ENCODE measurements at places on chromosomes 5 and 9. TPM values are rescaled to one million over a fixed set of nuclear protein-coding genes. Genes with fewer than 3 reads are reported as not detected.

DNA sequence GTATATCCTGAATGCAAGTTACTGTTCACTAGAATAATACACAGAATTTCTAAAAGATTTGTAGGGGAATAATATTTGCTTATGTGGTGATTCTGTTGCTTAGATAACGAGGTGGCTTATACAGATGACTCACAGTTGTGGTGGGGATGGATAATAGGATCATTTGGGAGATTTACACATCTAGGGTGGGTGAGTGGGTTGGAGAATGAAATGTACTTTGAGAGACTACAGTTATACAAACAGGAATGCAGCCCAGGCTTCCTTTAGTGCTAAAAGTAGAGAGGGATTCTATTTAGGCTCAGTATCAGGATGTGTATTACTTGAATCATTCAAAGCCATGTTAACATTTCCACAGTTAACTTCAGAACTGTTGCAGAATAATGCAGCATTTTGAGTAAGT is 1.8 kb downstream of the CTXN3 start:
- H3K4me1 ChIP-seq, result peaks cover 7% of the 10 kb centered on the region
- peak; percentile 30 for DNase-seq
- no peak overlapping the region for H3K27ac ChIP-seq
- H3K4me3 ChIP-seq, result no peak overlapping the region

Gene GABRG2
- total RNA-seq, result not detected

Gene FAM78A
- 0.54 TPM for total RNA-seq

DNA sequence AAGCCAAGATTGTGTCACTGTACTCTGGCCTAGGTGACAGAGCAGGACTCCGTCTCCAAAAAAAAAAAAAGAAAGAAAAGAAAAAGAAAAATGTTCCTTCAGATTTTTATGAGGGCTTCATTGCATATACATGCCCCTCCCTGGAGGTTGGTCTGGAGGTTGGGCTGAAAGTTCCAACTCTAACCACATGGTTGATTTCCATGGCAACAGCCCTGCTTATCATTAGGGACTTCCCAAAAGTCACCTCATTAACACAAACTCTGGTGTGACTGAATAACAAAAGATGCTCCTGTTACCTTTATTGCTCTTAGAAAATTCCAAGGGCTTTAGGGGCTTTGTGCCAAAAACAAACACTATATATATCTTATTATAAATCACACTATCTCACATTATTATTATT is 113.8 kb downstream of the TMC1 start:
- no peak for DNase-seq
- H3K4me3 ChIP-seq, result no peak overlapping the region

Gene GMCL2
- not detected for total RNA-seq

Gene TAF11L5
- total RNA-seq, result not detected

GRCh38 chr5:74767579-74767913 is 497 bp downstream of the NSA2 start:
- H3K4me1 ChIP-seq, result peaks cover 15% of the 10 kb centered on the region
- H3K36me3 ChIP-seq, result peaks cover 47% of the 10 kb centered on the region
- DNase-seq, result peak; percentile 53
- peak overlapping the region; percentile 92 for H3K27ac ChIP-seq
- no peaks in the 10 kb centered on the region for H3K27me3 ChIP-seq

Gene PCDHB7
- 0.29 TPM for total RNA-seq

GRCh38 chr9:117407436-117408022 is 7.3 kb downstream of the ASTN2 start:
- no peak for DNase-seq
- no peak overlapping the region for H3K27ac ChIP-seq
- no peak overlapping the region for H3K4me3 ChIP-seq
- H3K4me1 ChIP-seq, result no peaks in the 10 kb centered on the region
- H3K36me3 ChIP-seq, result no peaks in the 10 kb centered on the region
- no peaks in the 10 kb centered on the region for H3K27me3 ChIP-seq

GRCh38 chr5:464446-464842 is 21.5 kb downstream of the EXOC3 start:
- no peaks in the 10 kb centered on the region for H3K27me3 ChIP-seq
- no peak for DNase-seq
- no peak overlapping the region for H3K27ac ChIP-seq
- no peak overlapping the region for H3K4me3 ChIP-seq

Gene SLC6A18
- not detected for total RNA-seq

Gene TMC1
- not detected for total RNA-seq

Gene SPATA6L
- 5.5 TPM for total RNA-seq

DNA sequence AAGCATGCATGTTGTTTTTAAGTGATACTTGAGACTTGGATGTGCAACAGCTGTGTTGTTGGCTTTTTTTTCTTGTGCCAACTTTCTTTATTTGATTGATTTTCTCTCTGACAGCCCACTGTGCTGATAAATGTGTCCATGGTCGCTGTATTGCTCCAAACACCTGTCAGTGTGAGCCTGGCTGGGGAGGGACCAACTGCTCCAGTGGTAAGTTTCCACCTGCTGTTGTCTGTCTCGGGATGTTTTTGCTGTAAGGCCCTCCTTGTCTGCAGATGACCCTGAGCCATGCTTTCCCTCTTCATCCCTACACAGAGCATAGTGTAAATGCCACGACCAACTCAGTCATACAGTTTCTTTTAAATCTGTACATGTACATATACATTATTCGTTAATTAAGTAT is 79.2 kb downstream of the MEGF10 start:
- peaks cover 26% of the 10 kb centered on the region for H3K27me3 ChIP-seq
- H3K36me3 ChIP-seq, result no peaks in the 10 kb centered on the region
- no peak overlapping the region for H3K27ac ChIP-seq
- DNase-seq, result no peak
- peaks cover 16% of the 10 kb centered on the region for H3K4me1 ChIP-seq
- no peak overlapping the region for H3K4me3 ChIP-seq

GRCh38 chr9:113851873-113852272 is 24.2 kb upstream of the ZNF618 start:
- no peaks in the 10 kb centered on the region for H3K4me1 ChIP-seq
- no peaks in the 10 kb centered on the region for H3K27me3 ChIP-seq
- no peak overlapping the region for H3K4me3 ChIP-seq
- H3K27ac ChIP-seq, result no peak overlapping the region
- no peaks in the 10 kb centered on the region for H3K36me3 ChIP-seq

GRCh38 chr9:73168298-73168934 is 16.8 kb downstream of the ANXA1 start:
- peaks cover 11% of the 10 kb centered on the region for H3K4me1 ChIP-seq
- DNase-seq, result no peak
- H3K36me3 ChIP-seq, result peaks cover 100% of the 10 kb centered on the region

Gene PCDHB12
- 2.3 TPM for total RNA-seq

DNA sequence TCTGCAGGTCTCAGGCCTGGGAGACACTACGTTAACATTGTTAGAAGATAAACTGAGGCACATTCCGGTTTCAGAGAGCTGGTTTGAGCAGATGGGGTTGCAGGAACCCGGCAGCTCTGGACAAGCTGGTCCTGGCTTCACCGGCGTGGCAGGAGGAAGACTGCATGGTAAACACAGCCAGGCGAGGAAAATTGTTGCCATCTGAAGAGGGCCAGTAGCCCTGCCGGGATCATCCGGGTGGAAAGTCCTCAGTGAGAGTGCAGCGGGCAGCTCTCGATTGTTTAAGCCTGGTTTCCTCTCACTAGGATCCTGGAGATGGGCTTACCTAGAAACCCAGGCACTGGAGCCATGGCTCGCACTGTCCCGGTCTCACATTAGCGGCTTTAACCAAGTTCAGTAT is 226.9 kb downstream of the IRX2 start:
- no peaks in the 10 kb centered on the region for H3K27me3 ChIP-seq
- H3K4me1 ChIP-seq, result no peaks in the 10 kb centered on the region
- DNase-seq, result no peak
- H3K36me3 ChIP-seq, result no peaks in the 10 kb centered on the region
- no peak overlapping the region for H3K27ac ChIP-seq

GRCh38 chr5:102796498-102796897 is 41.4 kb downstream of the PAM start:
- H3K36me3 ChIP-seq, result no peaks in the 10 kb centered on the region
- no peak overlapping the region for H3K4me3 ChIP-seq
- no peaks in the 10 kb centered on the region for H3K27me3 ChIP-seq
- H3K27ac ChIP-seq, result no peak overlapping the region
- DNase-seq, result no peak

GRCh38 chr5:124040799-124041198 is 528.8 kb downstream of the CSNK1G3 start:
- H3K4me1 ChIP-seq, result no peaks in the 10 kb centered on the region
- DNase-seq, result no peak
- no peak overlapping the region for H3K27ac ChIP-seq
- no peaks in the 10 kb centered on the region for H3K36me3 ChIP-seq

Gene DBH
- total RNA-seq, result not detected

Gene SCGB3A2
- not detected for total RNA-seq

Gene PLAC8L1
- total RNA-seq, result 3.0 TPM

- H3K4me1 ChIP-seq, result no peaks in the 10 kb centered on the region
- H3K27ac ChIP-seq, result no peak overlapping the region
- H3K4me3 ChIP-seq, result no peak overlapping the region
- peaks cover 11% of the 10 kb centered on the region for H3K27me3 ChIP-seq
- no peak for DNase-seq
Measured at GRCh38 chr5:10158886-10159285, 90.8 kb downstream of the ATPSCKMT start.

- H3K27ac ChIP-seq, result no peak overlapping the region
- H3K27me3 ChIP-seq, result no peaks in the 10 kb centered on the region
- H3K36me3 ChIP-seq, result no peaks in the 10 kb centered on the region
- DNase-seq, result no peak
- H3K4me3 ChIP-seq, result no peak overlapping the region
Measured at GRCh38 chr5:12354686-12355085, 450.4 kb upstream of the CTNND2 start.

DNA sequence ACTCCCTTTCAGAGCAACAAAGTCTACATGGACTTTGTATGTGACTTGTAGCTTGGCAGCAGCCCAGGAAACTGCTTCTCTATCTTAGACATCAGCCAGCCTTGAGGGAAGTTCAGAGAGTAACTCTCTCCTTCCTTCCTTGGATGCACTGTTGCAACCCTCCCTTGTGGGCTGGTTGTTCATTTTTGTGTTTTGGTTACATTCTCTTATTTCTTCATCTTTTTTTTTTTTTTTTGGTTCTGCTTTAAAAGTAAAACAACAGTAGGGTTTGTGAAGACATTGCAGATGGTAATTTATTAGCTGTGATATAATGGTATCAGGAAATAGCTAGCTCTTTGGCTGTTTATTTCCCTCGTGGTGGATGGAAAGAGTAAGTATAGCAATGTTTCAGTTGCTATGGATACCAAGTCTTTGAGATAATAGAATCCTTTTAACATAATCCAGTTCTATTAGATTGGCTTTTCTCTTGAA is 97.9 kb upstream of the MAMDC2 start:
- no peaks in the 10 kb centered on the region for H3K36me3 ChIP-seq
- H3K4me1 ChIP-seq, result peaks cover 21% of the 10 kb centered on the region
- DNase-seq, result peak; percentile 15
- H3K4me3 ChIP-seq, result no peak overlapping the region

Gene TNFAIP8
- total RNA-seq, result 16.2 TPM

DNA sequence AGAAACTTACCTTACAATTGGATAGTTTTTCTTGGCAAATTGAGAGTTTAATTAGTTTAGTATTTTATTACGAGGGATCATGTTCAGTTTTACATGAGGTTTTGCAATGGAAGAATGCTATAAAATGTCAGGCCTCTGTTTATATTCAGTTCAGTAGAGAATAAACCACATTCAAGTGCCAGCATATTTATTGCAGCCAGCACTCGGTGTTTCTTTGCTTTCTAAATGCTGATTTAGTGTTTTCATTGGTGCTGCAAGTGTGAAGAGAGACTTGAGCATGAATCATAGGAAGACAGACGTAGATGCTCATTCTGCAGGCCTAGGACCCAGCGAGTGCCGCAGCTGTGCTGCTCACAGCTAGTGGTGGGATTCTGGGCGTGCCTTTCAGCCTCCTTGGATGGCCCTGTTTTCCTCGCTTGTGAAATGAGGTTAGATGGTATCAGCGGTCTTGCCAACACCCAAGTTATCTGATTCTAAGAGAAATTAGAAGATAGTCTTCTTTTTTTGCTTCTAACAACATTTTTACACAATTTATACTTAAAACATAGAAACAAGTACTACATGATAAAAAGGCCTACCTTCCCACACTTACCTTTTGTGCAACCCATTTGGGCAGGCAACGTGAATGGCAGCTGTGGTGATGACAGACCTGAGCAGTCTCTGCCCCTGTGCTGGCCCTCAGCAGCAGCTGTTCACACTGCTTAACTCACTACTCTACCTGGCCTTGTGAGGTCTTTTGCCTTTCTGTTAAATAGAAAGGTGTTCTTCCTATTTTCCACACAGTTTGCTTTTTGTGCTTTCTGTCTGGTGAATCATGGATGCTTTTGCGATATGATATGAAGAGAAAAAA is 26.8 kb upstream of the TNFAIP8 start:
- H3K36me3 ChIP-seq, result peaks cover 10% of the 10 kb centered on the region
- H3K27ac ChIP-seq, result peak overlapping the region; percentile 65
- no peaks in the 10 kb centered on the region for H3K27me3 ChIP-seq

GRCh38 chr5:102289251-102289899 is 6.7 kb downstream of the SLCO4C1 start:
- no peaks in the 10 kb centered on the region for H3K36me3 ChIP-seq
- H3K27me3 ChIP-seq, result no peaks in the 10 kb centered on the region
- DNase-seq, result no peak
- H3K27ac ChIP-seq, result no peak overlapping the region
- no peak overlapping the region for H3K4me3 ChIP-seq

DNA sequence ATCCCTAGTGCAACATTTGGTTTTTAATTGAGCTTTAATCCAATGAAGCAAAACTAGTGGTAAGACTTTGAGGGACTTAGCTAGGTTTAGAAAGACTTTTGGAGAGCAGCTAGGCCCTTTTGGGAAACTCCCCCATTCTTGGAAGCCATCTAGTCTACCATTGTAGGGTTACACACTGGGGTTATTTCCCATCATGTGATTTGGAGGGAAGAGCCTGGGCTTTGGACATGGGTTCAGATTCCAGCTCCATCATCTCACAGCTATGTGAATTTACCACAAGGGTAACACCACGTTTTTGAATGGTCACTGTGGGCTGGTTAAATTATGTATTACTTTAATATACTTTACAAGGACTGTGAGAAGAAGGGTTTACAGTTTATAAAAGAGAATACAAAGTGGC is 18.3 kb upstream of the TNFSF15 start:
- no peak for DNase-seq
- H3K4me3 ChIP-seq, result no peak overlapping the region
- H3K36me3 ChIP-seq, result no peaks in the 10 kb centered on the region

Gene GNAQ
- 38.1 TPM for total RNA-seq

DNA sequence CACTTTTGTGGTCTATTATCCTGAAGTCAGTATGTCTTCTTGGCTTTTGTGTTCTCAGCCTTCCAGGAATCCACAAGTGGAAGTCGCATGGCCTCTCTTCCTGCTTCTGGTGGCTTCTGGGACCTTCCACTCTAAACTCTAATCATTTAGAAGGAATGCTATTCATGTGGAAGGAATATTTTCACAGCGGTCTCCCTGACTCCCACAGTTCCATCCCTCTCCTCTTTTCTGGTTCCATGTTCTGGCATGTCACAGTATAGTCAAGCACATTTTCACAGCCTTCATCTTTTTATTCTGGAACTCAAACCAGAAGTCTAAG is 7.3 kb upstream of the RAI14 start:
- H3K4me1 ChIP-seq, result no peaks in the 10 kb centered on the region
- H3K27me3 ChIP-seq, result peaks cover 20% of the 10 kb centered on the region
- no peaks in the 10 kb centered on the region for H3K36me3 ChIP-seq
- H3K27ac ChIP-seq, result no peak overlapping the region
